ENCODE measurements at places on chromosomes 5 and 9.

DNA sequence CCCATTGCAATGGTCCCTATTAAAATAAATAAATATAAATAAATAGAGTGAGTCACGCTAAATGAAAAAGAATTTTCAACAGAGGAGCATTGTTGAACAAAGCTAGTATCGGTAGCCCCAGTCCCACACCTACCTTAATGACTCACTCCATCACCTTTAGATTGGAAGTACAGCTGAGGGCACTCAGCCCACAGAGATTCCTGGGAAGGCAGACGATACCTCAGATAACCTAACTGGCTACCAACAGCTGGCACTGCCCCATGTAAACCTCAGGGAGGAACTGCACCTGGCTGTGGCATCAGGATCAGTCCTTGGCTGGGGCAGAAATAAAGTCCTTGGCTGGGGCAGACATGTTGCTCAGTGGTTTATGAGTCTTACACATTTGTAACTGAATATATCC, 49.3 kb downstream of the SPRY4 start:
- DNase-seq: no peak

DNA sequence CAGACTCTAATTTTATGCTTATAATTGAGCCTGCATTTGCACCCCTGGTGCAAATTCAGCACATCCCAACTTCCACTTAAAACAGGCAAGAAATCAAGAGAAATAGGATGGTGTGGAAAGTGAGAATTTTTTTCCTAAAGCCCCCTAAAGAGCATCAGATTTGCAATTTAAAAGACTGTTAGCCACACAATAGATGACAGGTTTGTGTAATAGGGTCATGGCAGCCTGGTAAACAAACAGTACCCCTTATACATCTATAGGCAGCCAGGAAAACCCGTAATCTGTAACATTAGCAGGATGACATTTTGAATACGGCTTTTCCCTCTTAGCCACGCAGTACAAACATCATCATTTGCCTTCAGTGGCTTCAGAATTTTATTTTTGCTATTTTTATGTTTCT, 17.2 kb downstream of the EBF1 start:
- DNase-seq: no peak

- DNase-seq: peak; percentile 94
Observed at GRCh38 chr5:143606043-143606752, 202.7 kb upstream of the NR3C1 start.

GRCh38 chr5:98902733-98903132, 26.1 kb downstream of the CHD1 start:
- no peak for DNase-seq

GRCh38 chr9:109238655-109239054, 71.6 kb upstream of the FRRS1L start:
- DNase-seq: no peak

DNA sequence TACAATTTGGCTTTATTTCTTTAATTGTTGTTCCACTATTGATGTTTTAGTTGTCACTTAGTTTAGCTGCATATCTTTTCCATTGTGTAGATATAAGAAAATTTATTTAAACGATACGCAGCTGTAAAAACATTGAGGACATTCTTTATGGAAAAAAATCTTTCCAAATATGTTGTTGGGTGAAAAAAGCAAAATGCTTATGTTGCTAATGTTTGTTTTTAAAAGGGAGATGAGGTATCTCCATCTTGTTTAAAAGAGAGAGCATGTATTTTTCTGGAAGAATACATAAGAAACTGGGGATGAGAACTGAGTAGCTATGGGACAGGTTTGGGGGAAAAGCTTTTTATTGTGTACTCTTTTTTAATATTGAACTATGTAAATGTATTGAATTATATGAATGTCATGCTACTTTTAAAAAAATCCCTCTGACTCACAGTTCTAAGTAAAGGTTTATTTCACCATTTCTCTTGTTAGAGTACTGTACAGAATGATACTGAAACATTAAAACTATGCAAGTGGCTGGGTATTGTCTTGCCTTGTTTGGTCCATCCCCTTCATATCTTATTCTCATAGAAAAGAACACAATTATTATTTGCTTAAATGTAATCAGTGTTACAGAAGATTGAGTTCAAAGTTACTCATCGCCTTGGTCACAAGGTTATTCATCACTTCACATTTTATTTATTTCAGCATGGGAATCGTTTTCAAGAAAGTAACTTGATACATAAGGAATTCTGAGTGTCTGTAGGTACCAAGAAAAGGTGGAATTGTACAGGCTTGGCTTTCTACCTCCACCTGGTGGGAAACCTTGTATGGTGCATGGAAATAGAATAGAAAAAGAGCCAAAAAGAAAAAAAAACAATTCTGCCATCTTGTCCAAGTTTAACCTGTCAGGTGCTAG, 85.8 kb downstream of the RIC1 start:
- no peak for DNase-seq

GRCh38 chr9:116267021-116267420, 113.4 kb downstream of the PAPPA start:
- DNase-seq: no peak

DNA sequence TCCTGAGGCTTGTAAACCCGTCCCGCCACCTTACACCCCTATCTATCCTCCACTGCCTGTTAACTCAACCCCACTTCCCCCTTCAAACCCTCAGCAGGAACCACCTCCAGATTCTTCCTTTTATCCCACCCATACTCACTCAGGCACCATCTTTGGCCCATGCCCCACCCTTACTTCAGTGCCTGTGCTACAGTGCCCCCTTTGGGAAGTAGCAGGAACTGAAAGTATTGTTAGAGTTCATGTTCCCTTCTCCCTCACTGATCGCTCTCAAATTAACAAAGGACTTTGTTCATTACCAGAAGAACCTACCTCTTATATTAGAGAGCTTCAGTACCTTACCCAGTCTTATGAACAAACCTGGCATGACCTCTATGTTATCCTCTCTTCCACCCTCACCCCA, 92.2 kb upstream of the MOCS2 start:
- DNase-seq: peak; percentile 14

- no peak for DNase-seq
Observed at GRCh38 chr9:93085676-93086075, 10.3 kb upstream of the CARD19 start.

DNA sequence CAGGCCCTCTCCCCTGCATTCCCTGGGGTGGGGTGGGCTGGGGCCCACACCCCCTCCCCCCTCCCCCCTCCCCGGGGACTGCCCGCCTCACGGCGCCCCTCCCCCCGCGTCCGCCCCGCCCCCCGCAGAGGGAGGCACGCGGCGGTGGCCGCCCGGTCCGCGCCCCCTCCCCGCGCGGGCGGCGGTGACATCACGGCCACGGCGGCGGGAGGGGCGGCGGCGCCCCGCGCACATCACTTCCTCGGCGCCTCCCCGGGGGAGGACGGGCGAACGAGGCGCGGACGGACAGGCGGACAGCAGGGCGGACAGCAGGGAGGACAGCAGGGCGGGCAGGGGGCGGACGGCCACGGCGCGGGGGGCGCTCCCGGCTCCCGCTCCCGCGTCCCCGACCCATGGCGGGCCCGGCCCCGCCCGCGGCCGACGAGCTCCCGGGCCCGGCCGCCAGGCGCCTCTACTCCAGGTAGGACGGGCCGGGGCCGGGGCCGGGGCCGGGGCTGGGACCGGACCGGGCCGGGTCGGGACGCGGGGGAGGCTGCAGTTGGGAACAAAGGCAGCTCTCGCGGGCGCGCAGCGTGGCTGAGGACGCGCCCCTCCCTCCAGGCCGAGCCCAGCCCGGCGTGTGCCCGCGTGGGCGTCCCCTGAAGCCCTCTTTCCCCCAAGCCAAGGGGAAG, at the start of gene GPSM1:
Gene GPSM1, plus strand, starts transcription at position 236 of the 671 bp plus-strand sequence. Its CDS starts 157 bp downstream, at position 393.
- DNase-seq: peak; percentile 21

- no peak for DNase-seq
Observed at GRCh38 chr9:92122800-92123199, 7.6 kb upstream of the SPTLC1 start.

DNA sequence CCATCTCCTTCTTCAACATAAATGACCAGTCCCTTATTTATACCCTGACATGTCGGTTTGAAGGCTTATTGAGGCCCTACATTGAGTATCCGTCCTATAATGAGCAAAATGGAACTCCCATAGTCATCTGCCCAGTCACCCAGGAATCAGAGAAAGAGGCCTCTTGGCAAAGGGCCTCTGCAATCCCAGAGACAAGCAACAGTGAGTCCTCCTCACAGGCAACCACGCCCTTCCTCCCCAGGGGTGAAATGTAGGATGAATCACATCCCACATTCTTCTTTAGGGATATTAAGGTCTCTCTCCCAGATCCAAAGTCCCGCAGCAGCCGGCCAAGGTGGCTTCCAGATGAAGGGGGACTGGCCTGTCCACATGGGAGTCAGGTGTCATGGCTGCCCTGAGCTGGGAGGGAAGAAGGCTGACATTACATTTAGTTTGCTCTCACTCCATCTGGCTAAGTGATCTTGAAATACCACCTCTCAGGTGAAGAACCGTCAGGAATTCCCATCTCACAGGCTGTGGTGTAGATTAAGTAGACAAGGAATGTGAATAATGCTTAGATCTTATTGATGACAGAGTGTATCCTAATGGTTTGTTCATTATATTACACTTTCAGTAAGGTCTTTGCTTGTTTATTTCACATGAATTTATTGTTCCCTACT, 38.2 kb upstream of the BTNL3 start:
- DNase-seq: no peak

DNA sequence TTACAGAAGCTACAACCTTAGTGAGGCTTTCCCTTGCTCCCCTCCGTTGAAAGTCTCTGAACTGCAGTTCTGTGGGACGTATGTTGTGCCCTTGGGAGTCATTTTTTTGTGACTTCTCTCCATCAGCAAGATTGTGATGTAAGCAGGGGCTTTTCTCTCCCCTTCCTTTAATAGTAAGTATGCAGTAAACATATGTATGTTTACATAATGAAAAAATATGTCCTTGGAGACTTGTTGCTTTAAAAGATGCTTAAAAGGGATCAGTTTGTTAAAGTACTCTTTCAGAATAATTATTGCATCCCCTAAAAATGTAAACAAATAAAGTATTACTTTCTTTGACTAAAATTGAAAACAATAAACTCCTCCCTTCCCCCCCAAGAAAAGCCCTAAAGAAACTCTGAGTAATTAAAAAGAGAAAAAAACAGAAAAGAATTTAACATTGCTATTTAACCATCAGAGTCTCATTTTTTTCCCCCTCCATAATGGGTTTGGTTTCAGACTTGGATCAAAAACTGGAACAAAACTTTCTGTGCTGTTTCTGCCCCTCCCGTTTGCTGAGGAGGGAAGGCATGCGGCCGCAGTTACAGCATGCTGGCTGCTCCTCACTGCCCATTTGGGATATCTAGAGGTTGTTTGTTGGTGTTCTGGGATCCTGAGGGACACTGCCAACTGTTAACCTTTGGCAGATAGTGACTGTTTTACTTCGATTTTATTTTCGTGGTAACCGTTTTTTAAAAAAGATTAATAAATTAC, 40.2 kb downstream of the TRIO start:
- no peak for DNase-seq

DNA sequence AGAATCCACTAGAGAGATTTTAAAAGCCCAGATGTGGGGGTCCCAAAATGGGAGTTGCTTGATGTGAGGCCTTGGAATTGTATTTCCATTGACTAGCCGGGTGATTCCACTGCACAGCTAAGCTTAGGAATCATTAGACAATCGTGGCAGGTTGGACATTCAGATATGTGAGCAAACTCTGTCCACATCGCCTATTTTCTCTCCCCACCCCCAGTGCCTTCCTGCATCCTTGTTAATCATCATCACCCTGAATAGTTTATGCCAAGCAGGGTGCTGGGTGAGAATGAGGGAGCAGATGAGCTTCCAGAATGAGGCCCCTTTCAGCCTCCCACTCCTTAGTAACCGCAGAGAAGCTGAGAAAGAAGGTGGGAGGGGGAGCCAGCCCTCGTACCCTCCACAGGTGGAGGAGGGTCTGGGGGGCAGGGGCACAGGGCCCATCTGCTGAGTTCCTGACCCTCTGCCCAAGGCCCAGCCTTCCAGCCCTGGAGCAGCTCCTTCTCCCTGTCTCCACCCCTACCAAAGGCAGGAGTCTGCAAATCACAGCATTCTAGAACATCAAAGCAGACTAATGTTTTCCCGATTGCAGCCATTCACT, 7.7 kb upstream of the TCOF1 start:
- DNase-seq: no peak

DNA sequence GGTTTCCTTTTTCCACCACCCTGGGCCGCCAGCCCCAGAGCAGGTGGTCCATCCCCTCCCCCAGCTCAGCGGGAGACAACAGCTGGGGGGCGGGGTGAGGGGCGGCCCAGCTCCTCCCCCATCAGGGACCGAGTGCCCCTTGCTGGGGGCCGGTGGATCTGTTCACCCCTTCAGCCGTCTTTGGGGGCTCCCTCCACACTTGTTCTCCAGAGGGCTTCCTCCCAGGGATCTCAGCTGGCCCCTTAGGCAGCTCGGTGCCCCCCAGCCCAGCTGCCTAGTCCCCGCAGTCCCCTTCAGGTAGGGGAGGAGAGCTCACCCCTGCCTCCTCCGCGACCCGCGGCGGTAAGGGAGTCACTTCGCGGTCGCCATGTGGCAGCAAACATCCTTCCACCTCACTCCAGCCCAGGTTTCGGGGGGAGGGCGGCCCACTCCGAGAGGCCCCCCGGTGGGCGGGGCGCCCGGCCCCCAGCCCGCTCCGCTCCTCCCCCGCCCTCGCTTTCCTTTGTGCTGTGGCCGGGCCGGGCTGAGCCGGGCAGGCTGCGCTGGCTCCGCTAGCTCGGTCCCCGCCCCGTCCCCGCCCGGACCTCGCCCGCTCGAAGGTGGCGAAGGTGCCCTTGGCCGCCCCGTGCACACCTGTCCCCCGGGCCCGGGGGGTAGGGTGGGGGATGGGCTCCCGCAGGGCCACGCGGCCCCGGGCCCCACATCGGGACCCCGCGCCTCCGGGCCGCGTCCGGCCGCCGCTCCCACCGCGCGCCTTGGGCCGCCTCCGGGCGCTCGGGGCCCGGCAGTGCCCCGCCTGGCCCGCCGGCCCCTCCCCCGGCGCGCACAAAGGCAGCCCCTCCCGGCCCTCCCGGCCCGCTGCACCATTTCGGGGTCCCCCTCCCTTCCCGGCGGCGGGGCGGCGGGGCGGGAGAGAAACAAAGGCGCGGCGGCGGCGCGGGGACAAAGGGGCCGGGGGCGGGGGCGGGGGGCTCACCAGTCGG, 683 bp downstream of the DBN1 start:
- peak; percentile 49 for DNase-seq

DNA sequence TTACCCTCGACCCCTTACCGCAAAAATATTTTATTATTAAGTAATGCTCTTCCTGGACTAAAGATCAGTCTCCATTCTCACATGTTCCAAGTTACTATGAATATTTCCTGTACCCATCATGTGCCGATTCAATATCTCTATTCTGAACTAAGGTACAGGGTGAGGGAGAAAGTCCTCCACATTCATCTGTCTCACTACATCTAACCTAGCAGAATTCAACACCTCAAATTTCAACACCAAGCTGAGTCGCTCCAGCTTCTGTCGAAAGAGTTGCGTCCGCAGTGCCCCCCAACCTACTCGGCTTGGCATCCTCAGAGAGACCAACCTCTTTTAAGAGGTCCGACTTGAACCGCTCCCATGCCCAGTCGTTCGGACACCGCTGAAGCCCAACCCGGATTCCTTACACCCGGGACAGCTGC, 1.0 kb downstream of the CERT1 start:
- peak; percentile 28 for DNase-seq
